ENCODE measurements at places on chromosomes 7 and 10.

DNA sequence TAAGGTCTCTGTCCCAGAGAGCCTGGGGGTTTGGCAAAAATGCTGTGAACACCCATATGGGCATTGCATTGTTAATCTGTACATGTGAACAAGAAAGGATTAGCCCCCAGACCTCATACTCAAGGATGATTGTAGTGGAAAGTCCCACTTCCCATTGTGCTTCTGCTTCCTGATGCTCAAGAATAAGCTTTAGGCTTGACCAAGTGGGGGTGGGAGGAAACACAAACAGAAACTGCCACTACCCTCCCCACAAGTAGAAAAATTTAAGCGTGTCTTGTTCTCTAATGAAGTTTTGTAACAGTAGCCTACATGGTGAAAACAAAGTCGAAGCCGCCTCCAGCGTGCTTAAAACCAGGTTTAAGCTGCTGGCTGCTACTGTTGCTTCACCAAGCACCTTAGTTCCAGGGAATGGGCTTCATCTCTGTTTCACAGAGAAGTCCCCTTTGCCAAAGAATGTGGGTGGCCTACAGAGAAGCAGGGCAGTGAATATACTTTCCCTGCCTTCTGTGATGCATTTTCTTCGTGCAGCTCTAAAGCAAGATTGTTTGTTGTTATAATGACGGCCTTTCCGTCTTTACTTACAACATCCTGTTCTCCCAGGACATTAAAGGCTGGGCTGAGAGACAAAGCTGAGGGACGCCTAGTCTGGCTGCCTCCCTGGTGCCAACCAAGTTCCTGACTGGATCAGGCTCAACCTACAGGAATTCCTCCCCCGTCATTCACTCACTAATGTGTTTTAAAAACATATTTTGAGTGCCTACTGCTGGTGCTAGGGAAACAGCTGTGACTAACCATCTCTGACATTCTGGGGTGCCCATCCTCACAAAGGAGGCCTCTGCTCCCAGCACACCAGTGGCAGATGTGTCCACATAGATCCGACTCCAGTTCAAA lies 32.1 kb upstream of the CCSER2 start:
- DNase-seq = no peak

- DNase-seq = no peak
These were observed 170.2 kb upstream of the KLF14 start for GRCh38 chr7:130904031-130904757.

GRCh38 chr7:105788356-105788755 lies 88.0 kb downstream of the ATXN7L1 start:
- DNase-seq = no peak

DNA sequence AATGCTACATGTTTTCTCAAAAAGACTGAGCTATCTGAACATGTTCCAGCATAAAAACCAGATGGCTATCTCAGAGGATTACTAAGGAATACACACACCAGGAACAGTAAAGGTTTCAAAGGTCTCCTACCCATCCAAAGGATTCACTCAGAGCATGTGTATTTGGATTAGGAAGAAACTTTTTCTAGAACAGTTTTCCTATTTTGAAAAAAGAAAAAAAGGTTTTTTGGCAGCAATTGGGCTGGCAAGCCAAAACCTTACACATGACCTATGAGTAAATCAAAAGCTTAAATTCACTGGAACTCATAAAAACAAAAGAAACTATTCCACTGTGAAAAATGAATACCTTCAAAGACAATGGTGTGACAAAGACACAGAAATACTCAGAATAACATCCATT lies 9.6 kb downstream of the TPK1 start:
- DNase-seq = no peak

- DNase-seq = no peak
These were observed 242.2 kb downstream of the ARL4A start for GRCh38 chr7:12929476-12930140.

GRCh38 chr10:129023082-129023481 lies 444.0 kb upstream of the MGMT start:
- no peak for DNase-seq

GRCh38 chr10:48523212-48523819 lies 81.6 kb downstream of the ARHGAP22 start:
- DNase-seq = no peak

DNA sequence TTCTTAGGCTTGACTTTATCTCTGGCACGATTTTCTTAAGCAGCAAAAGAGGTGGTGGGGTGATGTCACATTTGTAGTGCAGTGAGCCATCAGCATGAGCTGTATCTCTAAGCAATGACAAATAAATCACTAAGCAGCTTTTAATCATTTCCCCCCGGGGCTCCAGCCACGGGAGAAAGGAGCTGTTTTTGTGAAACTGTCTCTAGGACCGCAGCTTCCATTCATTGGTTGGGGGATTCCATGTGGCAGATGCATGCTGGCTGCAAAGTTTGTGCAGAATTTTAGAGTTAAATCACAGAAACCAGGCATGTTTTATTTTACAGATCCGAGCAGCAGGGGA lies 464 bp downstream of the KIAA1217 start:
- DNase-seq = no peak

DNA sequence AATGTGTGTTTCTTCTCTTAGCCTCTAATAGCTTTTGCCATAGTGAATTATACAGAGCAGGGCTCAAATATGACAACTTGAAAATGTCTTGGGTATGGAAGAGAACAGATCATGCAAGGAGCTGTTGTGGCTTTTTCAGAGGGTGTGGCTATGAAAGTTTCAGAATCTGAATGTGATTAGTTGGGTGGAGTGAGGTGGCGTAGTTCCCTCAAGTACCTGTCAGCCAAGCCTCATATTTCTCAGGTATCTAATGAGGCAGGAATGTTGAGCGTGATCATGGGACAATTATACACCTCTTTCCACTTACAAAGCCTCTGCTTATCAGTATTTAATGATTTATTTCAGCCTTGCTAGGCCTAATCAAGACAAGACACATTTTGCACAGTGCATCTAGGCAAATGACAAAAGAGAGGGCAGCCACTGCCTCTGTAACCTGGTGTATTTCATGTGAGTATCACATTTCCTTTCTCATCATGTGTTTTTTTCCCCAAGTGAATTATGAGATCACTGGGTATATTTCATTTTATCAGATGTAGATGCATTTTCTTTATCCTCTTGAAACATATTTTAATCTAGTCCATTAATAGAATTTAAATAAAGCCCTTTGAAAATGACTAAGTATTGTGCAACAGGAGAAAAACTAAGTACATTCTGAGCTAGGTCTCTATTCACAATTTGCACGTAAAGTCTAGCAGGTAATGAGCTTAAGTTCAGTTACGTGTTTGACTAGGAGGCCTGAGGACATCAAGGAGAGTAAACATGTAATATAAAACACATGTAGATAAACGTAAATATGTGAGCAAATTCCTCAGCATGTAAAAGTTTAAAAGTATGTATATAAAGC lies 644.4 kb upstream of the IGFBP3 start:
- no peak for DNase-seq

DNA sequence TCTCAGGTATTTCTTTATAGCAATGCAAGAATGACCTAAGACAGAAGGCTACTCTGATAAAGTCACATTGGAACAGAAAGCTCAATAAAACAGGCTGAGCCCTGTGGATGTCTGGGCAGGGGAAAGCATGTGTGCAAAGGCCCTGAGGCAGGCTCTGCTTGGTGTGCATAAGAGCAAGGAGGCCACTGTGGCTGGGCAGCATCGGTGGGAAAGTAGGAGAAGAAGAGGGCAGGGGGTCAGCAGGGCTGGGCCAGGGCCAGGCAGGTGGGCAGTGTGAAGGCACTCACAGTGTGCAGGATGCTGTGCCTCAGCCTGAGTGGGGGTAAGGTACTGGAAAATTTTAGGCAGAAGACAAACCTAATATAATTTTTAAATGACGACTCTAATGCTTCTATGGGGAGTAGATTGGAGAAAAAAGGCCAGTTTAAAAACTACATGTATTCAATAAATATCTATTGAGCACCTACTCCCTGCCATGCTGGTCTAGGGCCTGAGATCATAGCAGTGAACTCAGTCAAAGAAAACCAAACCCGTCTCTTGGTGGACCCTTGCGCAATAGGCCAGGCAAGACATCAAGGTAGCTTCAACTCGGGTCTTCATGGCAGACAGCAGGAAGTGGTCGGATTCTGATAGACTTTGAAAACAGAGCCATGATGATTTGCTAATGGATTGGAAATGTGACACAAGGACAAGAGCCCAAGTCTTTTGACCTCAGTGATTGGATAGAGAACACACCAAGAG lies 572.3 kb downstream of the TCERG1L start:
- DNase-seq = no peak

Data from stimulated activated CD4-positive, alpha-beta T cell treated with anti-CD3 and anti-CD28 coated beads, Interleukin-1b, Interleukin-23, amount 100 ng/mL, for 4 hours (primary cell).